ENCODE measurements at places on chromosomes 4 and X.
A peak's percentile ranks its signal among the peaks of the same experiment; 100 is the strongest.

DNA sequence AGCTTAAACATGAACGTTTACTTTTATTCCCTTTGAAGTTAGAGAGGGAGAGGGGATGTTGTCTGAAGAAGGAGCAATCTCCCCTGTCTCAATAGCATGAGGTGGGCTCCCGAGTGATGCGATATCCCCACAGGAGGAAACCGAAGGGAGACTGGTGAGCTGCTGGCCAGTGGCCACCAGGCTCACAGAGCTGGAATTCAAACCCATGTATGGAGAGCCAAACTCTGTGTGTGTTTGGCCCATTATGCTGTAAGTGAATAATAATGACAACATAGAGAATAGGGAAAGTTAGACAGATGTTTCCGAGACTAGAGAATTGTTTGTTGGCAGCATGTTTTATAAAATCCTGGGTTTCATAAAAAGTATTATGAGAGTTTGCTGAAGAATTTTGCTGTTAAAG lies 66.1 kb upstream of the CLNK start:
- no peak for DNase-seq

DNA sequence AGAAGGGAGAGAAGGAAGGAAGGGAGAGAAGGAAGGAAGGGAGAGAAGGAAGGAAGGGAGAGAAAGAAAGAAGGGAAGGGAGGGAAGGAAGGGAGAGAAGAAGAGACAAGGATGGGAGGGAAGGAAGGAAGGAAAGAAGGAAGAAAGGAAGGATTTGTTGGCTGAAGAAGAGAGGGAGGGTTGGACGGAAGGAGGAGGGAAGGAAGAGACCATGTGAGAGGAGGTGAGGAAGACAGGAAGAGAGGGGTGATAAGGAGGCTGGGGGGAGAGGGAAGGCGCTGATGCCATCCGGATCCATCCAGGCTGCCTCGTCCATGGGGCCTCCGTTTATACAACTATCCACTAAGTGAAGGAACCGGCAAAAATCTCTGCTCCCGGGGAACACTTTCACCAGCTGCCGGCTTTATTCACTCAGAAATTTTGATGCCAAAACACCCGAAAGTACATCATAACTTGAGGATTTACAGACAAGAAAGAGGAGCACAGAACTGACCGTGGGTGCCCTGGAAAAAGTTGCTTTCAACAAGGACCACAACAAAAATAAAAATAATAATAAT lies 14.9 kb downstream of the DHRSX start:
- no peak for DNase-seq

GRCh38 chr4:123995936-123996335 lies 599.3 kb downstream of the SPRY1 start:
- DNase-seq = peak; percentile 70

DNA sequence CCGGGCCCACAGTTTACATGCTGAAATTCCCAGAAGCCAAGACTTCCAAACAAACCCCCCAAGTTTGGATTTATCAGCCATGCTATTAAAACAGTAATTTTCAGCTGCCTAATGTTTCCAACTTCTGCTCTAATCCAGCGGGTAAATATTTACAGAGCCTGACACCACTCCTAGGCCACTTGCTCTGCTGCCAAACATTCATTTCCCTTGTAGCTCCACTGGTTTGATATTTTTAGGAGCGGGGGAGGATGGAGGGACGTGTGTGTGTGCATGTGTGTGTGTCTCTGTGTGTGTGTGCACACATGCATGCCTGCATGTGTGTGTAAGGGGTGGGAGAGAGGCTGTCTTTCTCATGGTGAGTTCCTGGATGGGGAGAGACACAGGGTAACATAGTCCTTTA lies 115.7 kb upstream of the PJA1 start:
- no peak for DNase-seq

GRCh38 chrX:44952329-44953027 lies 79.5 kb downstream of the KDM6A start:
- DNase-seq = no peak

GRCh38 chrX:68719181-68719903 lies 71.9 kb downstream of the STARD8 start:
- no peak for DNase-seq

DNA sequence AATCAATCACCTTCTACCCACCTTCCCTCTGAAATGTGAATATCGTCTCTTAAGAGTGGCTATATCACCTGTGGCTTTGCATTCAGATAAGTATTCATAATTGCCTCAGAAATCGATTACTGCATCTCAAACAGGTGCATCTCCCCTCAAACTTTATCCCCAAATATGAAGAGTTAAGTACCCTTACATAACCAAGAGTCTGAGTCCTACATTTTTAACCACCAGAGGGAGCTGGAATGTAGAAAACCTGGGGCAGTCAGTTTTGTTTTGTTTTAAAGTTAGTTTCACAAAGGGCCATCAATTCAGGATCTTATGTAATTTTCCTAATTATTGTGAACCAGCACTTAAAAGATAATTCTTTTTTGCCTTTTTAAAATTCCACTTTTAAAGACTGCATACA lies 5.7 kb downstream of the TCEANC start:
- no peak for DNase-seq

DNA sequence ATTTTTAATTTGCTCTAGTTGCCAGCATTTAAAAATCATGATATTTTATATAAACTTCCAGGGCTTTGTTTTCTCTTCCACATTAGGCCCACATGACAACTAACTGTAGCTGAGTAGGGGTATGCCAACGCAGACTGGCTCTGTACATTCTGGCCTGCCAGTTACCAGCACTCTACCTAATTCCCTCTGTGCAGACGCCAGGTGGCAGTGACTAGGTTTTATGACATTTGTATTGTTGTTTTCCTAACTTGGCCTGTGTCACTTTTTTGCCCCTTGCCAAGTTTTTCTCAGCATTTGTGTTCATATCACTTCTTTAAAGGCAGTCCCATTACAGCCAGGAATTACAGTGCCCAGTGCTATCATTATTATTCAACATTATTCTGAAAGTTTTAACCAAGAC lies 347.5 kb downstream of the NKX6-1 start:
- no peak for DNase-seq

DNA sequence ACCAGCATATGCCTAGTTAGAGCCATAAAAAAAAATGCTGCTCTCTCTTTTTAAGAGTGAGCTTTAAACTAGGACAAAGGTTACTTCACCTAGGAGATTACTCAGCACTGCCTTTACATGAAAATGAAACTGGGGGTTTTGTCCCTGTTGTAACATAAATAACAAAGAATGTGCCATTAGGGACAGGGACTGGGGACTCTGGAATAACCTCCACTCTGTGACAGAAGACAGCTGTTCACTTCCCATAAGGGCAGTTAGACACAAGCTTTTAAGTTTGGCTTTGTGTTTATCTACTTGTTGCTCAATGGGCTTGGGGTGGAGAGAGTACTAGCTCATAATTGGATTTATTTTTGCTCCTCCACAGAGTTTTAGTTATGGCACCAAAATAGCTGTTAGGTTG lies 11.9 kb downstream of the ENPEP start:
- DNase-seq = no peak

DNA sequence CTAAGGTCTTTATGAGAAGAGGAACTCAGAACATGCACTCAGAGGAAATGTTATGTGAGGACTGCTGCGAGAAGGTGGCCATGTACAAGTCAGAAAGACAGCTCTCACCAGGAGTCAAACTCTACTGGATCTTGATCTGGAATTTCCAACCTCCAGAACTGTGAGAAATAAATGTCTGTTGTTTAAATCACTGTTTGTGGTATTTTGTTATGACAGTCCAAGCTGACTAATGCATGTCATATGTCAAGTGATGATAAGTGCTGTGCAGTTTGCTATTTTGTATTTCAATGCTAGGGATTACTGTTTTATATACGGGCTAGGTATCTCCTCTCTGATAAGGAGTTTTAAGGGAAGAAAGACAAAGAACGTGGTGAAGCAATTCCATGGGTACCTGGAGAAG lies 162.3 kb downstream of the CPEB2 start:
- DNase-seq = no peak

DNA sequence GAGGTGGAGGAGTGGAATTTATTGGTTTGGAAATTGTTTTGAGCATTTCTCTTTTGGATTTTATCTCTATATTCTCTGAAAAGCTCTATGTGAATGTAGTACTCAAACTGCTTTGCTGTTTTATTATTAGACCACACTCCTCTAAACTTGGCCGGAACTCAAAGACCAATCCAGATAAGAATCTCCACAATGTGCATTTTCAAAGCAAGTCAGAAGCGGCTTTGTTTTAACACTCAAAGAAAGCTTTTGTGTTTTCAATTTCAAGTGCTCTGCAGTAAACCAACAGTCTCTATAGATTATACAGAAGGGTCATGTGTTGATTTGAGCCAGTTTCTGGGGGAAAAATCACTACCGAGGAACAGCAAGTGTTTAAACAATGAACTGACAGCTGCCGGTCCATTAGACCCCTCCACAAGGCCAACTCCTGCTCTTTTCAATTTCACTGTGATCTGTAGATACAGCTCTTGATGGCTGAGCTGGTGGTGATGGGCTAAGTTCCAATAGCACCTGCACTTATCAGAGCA lies 79.4 kb downstream of the FTHL17 start:
- no peak for DNase-seq

- no peak for DNase-seq
Observed at GRCh38 chr4:85701861-85702321, 226.9 kb downstream of the ARHGAP24 start.

- DNase-seq = no peak
Observed at GRCh38 chr4:24521544-24521943, 62.8 kb downstream of the DHX15 start.

GRCh38 chr4:6368096-6368495 lies 98.4 kb downstream of the WFS1 start:
- no peak for DNase-seq

DNA sequence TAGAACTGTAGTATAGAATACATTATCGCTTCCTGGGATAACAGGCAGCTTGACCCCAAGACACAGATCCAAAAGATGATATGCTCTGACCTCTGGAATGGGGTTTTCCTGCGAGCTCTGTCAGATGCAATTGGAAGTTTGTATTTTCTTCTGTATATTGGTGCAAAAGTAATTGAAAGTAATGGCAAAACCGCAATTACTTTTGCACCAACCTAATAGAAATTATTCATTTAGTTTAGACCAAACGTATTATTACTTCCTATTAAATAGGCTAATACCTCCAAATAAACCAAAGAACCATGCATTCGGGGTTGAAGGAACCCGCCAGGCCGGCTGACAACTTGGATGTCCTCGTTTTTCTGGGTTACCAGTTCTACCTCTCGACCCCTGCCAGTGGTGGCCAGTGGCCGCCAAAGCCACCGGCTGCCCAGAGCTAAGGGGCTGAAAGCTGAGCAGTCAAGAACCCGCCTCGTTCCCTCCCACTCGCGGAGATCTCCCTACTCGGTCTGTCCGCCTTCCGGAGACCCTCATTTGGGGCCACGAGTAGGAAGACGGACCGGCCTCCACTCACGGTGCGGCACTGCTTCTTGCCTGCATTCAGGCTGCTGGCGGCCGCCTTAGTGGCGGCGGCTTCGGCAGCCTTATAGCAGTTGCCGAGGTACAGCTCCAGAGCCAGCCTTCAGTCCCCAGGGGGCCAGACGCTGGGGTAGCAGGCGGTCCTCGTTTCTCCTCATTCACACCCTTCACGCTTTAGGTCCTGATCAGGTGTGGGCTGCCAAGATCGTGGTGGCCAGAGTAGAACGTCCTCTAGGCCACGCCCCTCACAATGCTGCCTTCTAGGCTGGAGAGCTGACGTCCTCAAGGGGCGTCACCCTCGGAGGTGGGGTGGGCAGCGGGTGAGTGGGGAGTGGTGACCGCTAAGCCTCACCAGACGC lies 121.9 kb downstream of the RBMX2 start:
- no peak for DNase-seq

DNA sequence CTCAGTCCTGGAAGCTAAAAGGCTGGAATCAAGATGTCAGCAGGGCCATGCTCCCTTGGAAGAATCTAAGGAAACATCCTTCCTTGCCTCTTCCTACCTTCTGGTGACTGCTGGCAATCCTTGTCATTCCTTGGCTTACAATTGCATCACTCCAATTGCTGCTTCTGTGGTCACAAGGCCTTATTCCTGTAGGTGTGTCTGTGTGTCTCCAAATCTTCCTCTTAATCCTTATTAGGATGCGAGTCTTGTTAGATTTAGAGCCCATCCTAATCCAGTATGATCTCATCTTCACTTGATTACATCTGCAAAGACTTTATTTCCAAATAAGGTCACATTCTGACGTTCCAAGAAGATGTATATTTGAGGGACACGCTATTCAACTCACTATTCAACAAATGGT lies 52.2 kb downstream of the SMIM20 start:
- DNase-seq = no peak

GRCh38 chrX:135985157-135985972 lies at the start of gene SLC9A6:
Gene SLC9A6, plus strand, starts transcription at chrX:135985435. Its CDS starts 224 bp downstream, at chrX:135985659.
- DNase-seq = no peak

DNA sequence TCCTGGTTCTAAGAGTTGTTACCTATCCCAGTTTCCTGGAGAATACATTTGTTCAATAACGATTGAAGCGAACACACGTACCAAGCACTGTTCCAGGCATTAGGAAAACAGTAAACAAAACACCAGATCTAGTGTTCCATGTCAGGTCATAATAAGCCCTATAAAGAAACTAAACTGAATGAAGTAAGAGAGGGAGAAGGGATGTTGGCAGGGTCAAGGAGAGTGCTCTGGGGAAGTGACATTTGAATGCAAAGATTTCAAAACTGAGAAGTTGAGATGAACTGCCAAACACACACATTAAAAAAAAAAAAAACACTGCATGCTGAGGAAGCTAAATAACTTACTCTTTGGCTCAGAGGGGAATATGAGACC lies 14.4 kb upstream of the ENAM start:
- no peak for DNase-seq

DNA sequence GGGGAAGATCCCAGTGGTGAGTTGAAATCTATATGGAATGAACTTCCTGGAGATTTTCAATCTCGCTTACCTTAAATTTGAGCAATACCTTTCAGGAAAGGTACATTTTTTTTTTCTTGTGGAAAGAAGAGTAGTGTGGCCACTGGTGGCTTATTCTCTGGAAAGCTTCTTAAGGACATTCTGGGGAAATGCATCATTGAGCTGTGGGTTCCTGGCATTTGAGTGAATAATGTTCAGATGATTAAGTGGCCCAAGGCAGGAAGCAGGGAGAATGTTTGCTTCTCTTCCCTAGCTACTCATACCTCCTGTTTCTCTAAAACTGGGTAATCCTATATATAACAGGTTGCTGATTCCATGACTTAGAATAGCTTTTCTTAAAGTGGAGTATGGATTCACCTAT lies 31.8 kb downstream of the STAG2 start:
- DNase-seq = peak; percentile 42

GRCh38 chrX:145818186-145819113 lies 821 bp downstream of the SLITRK2 start:
- DNase-seq = no peak

- no peak for DNase-seq
Observed at GRCh38 chr4:100497791-100498190, 20.0 kb downstream of the EMCN start.

DNA sequence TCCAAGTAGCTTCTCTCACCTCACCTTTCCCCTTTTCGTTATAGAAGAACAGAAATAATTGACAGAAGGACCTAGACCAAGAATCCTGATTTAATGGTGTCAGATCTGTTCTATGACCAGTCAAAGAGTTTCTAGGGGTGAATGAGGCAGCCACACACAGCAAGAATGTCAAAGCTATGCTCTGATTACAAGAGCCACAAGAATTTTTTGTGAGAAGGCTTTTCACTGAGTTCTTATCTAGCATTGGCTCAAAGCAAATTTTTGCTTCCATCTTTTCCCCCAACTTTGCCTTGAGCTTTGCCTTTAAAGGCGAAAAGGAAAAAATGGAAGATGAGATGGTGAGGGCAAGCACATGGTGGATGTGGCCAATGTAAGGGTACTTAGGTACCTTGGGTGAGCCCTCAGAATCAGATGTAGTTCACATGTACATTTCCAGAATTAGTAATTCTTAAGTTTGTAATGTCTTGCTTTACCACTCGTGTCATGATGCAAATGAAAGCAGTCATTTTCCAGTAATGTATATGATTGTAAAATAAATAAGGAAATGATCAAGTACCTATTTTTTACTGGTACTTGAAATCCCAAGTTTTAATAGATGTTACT lies 23.5 kb downstream of the FMR1 start:
- no peak for DNase-seq
